ENCODE measurements at places on chromosomes 5 and 9. TPM values are rescaled to one million over a fixed set of nuclear protein-coding genes. Genes with fewer than 3 reads are reported as not detected.

Gene HTR1A
- total RNA-seq, result not detected

Gene LHX3
- total RNA-seq, result not detected

Gene PCDHA4
- total RNA-seq, result 0.32 TPM

Gene S100Z
- total RNA-seq, result not detected

Gene ZNF618
- 15.1 TPM for total RNA-seq

Gene SETX
- 89.8 TPM for total RNA-seq

Gene C5orf24
- 59.6 TPM for total RNA-seq

Gene PCDHGC5
- 2.6 TPM for total RNA-seq

Gene TSPAN17
- total RNA-seq, result 38.0 TPM

Gene IL5
- not detected for total RNA-seq

Gene DBH
- not detected for total RNA-seq

Gene CYLC2
- total RNA-seq, result not detected

Gene F2RL2
- total RNA-seq, result 29.8 TPM

Gene LRRC19
- total RNA-seq, result not detected

Gene PLGRKT
- total RNA-seq, result 20.3 TPM

Gene SLC44A1
- total RNA-seq, result 22.5 TPM

Gene ISL1
- not detected for total RNA-seq

Gene S1PR3
- total RNA-seq, result 102 TPM

Gene TOR1B
- 33.2 TPM for total RNA-seq

Gene ESM1
- under 0.01 TPM for total RNA-seq

Gene SLC25A2
- total RNA-seq, result 0.64 TPM

Gene ORM2
- total RNA-seq, result not detected

Gene TEX48
- total RNA-seq, result not detected

Gene ADAMTSL1
- 10.0 TPM for total RNA-seq

Gene ARHGEF37
- 0.64 TPM for total RNA-seq

Gene SLC35A4
- total RNA-seq, result 13.8 TPM

Gene IL4
- not detected for total RNA-seq

Gene IRX4
- total RNA-seq, result not detected

Gene CLK4
- total RNA-seq, result 26.3 TPM

Gene CARD9
- 20.0 TPM for total RNA-seq

Gene CDH10
- total RNA-seq, result 0.97 TPM

Gene DOCK8
- total RNA-seq, result 0.32 TPM

Gene EIF4EBP3
- total RNA-seq, result 0.86 TPM

Gene DIMT1
- 35.4 TPM for total RNA-seq

Gene CORO2A
- 2.2 TPM for total RNA-seq

Gene SMIM15
- total RNA-seq, result 39.3 TPM

Gene TOMM5
- total RNA-seq, result 140 TPM

Gene IFNA16
- total RNA-seq, result not detected

Gene TLE4
- total RNA-seq, result 48.3 TPM

Gene ANKRD18B
- not detected for total RNA-seq

Gene BAAT
- total RNA-seq, result under 0.01 TPM

Gene STPG3
- not detected for total RNA-seq

Gene IL9
- total RNA-seq, result not detected

Gene FAM78A
- total RNA-seq, result 0.43 TPM

Gene TRPM6
- total RNA-seq, result under 0.01 TPM

Gene CDH9
- not detected for total RNA-seq

Gene SLC34A3
- total RNA-seq, result under 0.01 TPM

Gene PCDHB13
- total RNA-seq, result 0.32 TPM

Gene TMEM215
- not detected for total RNA-seq

Gene FRMD3
- 0.86 TPM for total RNA-seq

Gene SLC1A3
- 1.3 TPM for total RNA-seq

Gene SQSTM1
- total RNA-seq, result 892 TPM

Gene LRRC14B
- not detected for total RNA-seq

Gene ECM2
- total RNA-seq, result 2.6 TPM

Gene PCDHB9
- 0.64 TPM for total RNA-seq

Gene SLC22A4
- 6.8 TPM for total RNA-seq

Gene GFPT2
- 28.9 TPM for total RNA-seq

Gene FAM221B
- total RNA-seq, result not detected

Measured in fibroblast of villous mesenchyme (primary cell).